ENCODE measurements at places on chromosomes 7 and 10. TPM values are rescaled to one million over a fixed set of nuclear protein-coding genes. Genes with fewer than 3 reads are reported as not detected.

The ASZ1 gene
- total RNA-seq, result not detected

DNA sequence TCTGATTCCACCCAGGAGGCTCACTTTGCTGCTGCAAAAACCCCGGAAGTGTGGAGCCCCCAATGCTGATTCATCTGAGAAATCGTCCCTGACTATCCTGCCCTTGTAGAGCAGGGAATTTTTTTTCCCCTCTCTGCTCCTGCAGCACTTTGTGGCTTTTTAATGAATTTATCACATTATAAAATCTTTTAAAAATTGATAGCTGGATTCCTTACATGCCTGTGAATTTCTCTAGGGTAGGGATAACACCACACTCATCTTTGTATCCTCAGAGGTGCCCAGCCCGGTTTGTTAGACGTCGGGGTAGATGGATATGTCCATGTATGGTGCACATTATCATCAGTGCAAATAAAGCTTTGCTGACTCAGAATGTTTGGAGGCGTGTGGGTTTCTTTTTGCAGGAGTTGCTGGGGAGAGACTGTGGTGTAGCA, 185.7 kb downstream of the STK31 start:
- no peak for DNase-seq
- H3K27me3 ChIP-seq, result peaks cover 15% of the 10 kb centered on the region
- peaks cover 30% of the 10 kb centered on the region for H3K4me1 ChIP-seq
- H3K36me3 ChIP-seq, result no peaks in the 10 kb centered on the region
- H3K4me3 ChIP-seq, result no peak overlapping the region

GRCh38 chr7:81638198-81638597, 131.6 kb downstream of the HGF start:
- H3K27ac ChIP-seq, result no peak overlapping the region
- H3K27me3 ChIP-seq, result no peaks in the 10 kb centered on the region
- no peak overlapping the region for H3K4me3 ChIP-seq
- no peak for DNase-seq

GRCh38 chr7:70556761-70557160, 575.2 kb upstream of the GALNT17 start:
- no peaks in the 10 kb centered on the region for H3K36me3 ChIP-seq
- no peaks in the 10 kb centered on the region for H3K4me1 ChIP-seq
- DNase-seq, result no peak
- H3K4me3 ChIP-seq, result no peak overlapping the region
- H3K27me3 ChIP-seq, result peaks cover 2% of the 10 kb centered on the region

The IFIT5 gene
- 39.6 TPM for total RNA-seq

GRCh38 chr7:79979437-79979836, 155.2 kb upstream of the GNAI1 start:
- H3K4me3 ChIP-seq, result no peak overlapping the region
- no peak overlapping the region for H3K27ac ChIP-seq
- peaks cover 7% of the 10 kb centered on the region for H3K4me1 ChIP-seq

- DNase-seq, result no peak
- no peak overlapping the region for H3K27ac ChIP-seq
- H3K27me3 ChIP-seq, result no peaks in the 10 kb centered on the region
Observed at GRCh38 chr10:5532618-5533097, 7.9 kb downstream of the CALML3 start.

DNA sequence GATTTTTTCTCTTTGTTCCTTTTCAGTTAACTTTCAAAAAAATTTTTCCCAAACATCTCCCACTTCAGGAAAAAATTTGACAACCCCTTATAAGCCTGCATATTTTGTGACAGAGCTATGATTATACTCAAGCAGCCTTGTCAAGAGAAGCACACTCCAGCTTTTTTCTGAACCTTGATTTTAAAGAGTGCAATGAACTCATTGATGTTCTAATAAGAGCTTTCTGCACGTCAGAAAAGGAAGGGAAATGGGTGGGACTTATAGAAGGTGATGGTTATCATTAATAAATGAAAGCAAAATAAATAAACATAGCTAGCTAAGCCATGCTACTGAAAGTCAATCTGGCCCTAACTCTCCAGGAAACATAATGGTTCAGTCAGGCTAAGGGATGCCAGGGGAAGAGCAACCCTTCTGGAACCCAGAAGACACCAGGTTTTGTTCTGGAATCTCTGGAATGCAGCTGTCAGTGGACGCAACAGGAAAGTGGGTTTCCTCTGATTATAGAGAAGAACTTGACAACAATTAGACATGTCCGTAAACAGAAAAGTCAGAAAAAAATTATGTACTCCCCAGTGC, 76.1 kb downstream of the NHLRC2 start:
- no peak overlapping the region for H3K4me3 ChIP-seq
- H3K4me1 ChIP-seq, result no peaks in the 10 kb centered on the region
- H3K27me3 ChIP-seq, result peaks cover 12% of the 10 kb centered on the region
- no peak for DNase-seq
- no peak overlapping the region for H3K27ac ChIP-seq

The LIPK gene
- not detected for total RNA-seq

DNA sequence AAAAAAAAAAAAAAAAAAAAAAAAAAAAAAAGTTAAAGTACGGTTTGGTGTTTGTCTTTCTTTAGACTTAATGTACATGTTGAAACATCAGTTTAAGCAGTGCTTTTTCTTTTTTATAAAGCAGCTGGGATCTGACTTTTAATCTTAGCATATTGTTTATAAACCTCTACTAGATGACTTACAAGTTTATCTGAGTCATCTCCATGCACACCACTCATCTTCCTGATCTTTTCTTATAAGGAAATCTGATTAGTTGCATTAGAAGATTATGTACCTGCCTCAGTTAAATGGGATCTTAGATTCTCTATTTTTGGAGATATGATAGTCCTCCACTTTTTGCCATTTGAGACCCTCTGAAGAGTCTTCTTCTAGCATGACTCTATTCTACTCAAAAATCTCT, 391.9 kb upstream of the LRGUK start:
- H3K27ac ChIP-seq, result no peak overlapping the region
- no peak overlapping the region for H3K4me3 ChIP-seq
- no peak for DNase-seq

DNA sequence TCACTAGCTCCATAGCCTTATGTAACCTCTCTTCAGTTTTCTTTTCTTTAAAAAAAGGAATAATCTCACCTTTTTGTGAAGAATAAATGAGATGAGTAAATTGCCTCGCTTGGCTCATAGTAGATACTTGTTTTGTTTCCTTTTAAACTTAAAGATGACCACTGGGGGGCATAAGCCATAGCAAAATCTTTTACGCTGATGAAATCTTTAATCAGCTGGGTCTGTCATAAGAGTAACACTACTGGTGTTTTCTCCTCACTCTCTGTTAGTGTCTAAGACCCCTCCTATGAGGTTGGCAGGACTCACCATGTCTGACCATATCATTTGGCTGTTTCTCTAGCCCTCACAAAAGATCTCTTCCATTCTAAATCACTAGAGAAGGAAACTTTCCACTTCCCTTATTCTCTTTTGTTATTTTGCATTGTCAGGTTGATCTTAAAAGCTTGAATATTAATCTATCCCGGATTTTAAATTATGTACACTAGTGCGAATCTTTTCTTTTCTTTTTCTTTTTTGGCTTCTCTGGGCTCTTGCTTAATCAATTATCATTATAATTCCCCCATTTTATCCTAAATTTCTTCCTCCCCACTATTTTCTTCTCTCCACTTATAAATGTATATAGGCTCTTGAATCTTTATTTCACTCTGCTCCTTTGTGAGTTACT, 12.5 kb downstream of the STAG3 start:
- no peaks in the 10 kb centered on the region for H3K27me3 ChIP-seq
- peaks cover 50% of the 10 kb centered on the region for H3K4me1 ChIP-seq
- peaks cover 13% of the 10 kb centered on the region for H3K36me3 ChIP-seq
- DNase-seq, result peak; percentile 43
- H3K4me3 ChIP-seq, result no peak overlapping the region

GRCh38 chr7:2530071-2530987, 10.8 kb downstream of the LFNG start:
- peaks cover 34% of the 10 kb centered on the region for H3K36me3 ChIP-seq
- H3K4me1 ChIP-seq, result peaks cover 60% of the 10 kb centered on the region
- H3K4me3 ChIP-seq, result peak overlapping the region; percentile 73
- H3K27me3 ChIP-seq, result no peaks in the 10 kb centered on the region
- peak; percentile 83 for DNase-seq
- H3K27ac ChIP-seq, result peak overlapping the region; percentile 88

GRCh38 chr10:24446739-24447138, 237.8 kb downstream of the KIAA1217 start:
- no peak overlapping the region for H3K4me3 ChIP-seq
- no peaks in the 10 kb centered on the region for H3K36me3 ChIP-seq
- peaks cover 7% of the 10 kb centered on the region for H3K27me3 ChIP-seq
- no peak overlapping the region for H3K27ac ChIP-seq
- DNase-seq, result no peak

The BNIP3 gene
- total RNA-seq, result 62.2 TPM

DNA sequence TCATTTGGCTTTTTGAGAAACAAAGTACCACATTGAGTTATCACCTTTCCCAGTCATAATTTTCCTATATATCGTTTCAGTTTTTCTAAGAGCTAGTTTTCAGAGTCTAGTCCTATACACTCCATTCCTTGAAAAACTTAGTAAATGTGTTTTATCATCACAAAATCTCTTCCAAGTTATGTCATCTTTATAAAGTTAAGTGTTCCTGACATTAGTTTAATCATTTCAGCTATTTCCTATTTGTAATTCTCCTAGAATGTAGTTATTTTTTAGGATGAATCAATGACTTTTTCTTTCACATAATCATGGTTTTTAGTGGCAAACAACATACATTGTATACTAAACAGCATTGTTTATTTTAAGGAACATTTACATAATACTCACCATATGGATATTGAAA, 191.7 kb upstream of the BET1 start:
- H3K4me3 ChIP-seq, result no peak overlapping the region
- no peaks in the 10 kb centered on the region for H3K36me3 ChIP-seq

DNA sequence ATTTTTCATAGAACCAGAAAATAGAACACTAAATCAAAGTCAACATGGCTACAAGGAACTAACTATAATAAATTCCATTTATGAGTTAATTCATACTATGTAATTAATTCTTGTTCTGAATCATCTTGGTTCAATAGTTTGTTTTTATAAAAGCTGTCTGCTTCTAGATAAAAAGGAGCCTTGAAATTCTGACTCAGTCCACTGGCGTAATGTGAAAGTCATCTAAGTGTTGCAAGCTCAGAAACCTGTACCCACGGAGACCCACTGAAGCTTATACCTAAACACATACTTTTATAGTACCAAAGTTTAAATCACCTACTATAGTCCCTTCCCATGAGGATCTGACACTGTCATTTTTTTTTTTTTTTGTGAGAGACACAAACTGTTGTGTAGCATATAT, 489.4 kb downstream of the SEMA3D start:
- H3K4me3 ChIP-seq, result no peak overlapping the region
- no peak for DNase-seq
- H3K27me3 ChIP-seq, result no peaks in the 10 kb centered on the region
- H3K36me3 ChIP-seq, result no peaks in the 10 kb centered on the region
- H3K4me1 ChIP-seq, result no peaks in the 10 kb centered on the region

The BAG3 gene
- 27.6 TPM for total RNA-seq

GRCh38 chr7:117269417-117269816, 53.4 kb downstream of the WNT2 start:
- DNase-seq, result no peak
- no peaks in the 10 kb centered on the region for H3K36me3 ChIP-seq
- H3K4me3 ChIP-seq, result no peak overlapping the region
- no peaks in the 10 kb centered on the region for H3K4me1 ChIP-seq
- H3K27me3 ChIP-seq, result no peaks in the 10 kb centered on the region

DNA sequence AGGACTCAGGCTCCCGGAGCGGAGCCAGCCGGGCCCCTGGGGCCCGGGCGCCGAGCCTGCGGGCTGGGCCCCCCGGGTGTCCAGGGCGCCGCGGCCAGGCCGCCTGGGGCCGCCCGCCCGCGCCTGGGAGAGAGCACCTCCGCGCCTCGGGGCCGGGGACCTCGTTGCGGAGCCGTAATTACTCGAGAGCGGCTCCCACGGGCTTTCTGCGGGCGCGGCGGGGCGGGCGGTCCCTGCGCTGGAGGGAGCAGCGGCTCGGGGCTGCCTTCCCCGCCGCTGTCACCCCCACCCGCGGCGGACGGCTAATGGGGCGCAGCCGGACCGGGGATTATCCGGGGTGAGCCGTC, 1.5 kb downstream of the GNB2 start:
- no peak overlapping the region for H3K27ac ChIP-seq
- H3K36me3 ChIP-seq, result peaks cover 25% of the 10 kb centered on the region
- no peak for DNase-seq
- peaks cover 5% of the 10 kb centered on the region for H3K27me3 ChIP-seq

- no peaks in the 10 kb centered on the region for H3K4me1 ChIP-seq
- no peak for DNase-seq
- peaks cover 18% of the 10 kb centered on the region for H3K36me3 ChIP-seq
- H3K27ac ChIP-seq, result no peak overlapping the region
- no peak overlapping the region for H3K4me3 ChIP-seq
- H3K27me3 ChIP-seq, result no peaks in the 10 kb centered on the region
Observed at GRCh38 chr7:124909808-124910207, 19.8 kb downstream of the POT1 start.

DNA sequence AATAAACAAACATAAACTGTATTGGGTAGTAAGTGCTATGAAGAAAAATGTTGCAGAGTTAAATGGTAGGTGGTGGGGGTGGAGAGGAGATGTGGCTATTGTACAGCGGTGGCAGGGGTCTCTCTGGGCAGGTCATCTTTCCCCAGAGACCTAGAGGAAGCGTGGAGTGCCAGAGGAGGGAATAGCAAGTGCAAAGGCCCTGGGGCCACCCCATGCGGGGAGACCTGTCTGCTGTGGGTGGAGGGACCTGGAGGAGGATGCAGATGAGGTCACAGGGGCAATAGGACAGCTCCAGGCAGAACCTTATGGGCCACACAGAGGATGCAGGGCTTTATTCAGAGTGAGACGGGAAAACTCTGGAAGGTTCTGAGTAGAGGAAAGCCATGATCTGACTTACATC, 47.5 kb downstream of the DLG5 start:
- H3K27me3 ChIP-seq, result no peaks in the 10 kb centered on the region
- H3K4me1 ChIP-seq, result peaks cover 12% of the 10 kb centered on the region
- H3K27ac ChIP-seq, result no peak overlapping the region
- no peaks in the 10 kb centered on the region for H3K36me3 ChIP-seq

DNA sequence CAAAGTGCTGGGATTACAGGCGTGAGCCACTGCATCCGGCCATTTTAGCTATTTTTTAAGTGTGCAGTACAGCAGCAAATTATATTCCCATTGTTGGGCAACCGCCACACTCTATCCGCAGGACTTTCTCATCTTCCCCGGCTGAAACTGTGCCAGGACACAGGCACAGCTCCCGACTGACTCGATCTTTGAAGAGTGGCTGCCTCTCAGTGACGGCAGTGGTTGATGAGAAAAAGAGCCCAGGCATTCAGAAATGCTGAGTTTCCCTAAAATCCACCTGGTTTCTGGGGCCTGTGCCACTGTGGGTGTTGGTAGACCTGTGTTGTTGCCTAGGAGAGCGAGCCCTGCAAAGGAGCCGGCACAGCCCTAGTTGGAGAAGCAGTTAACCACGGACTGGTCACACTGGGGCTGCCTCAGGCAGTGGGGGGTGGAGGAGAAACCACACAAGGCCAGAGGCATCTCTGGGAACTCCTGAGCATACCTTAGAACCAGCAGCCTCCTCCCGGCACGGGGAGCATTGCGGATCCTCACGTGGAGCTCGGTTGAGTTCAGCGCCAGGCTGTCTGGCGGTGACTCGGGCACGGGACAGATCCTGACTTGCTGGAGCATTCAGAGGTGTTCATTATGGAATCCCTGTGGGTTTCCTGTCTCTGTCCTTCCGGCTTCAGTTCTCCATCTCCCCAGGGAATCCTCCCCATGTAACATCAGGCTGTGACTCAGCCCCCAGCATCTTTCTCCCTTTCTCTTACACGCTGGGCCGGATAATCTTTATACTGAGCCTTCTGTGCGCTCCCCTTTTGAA, 16.2 kb downstream of the PFKFB3 start:
- no peak overlapping the region for H3K4me3 ChIP-seq
- peaks cover 2% of the 10 kb centered on the region for H3K4me1 ChIP-seq
- peaks cover 60% of the 10 kb centered on the region for H3K36me3 ChIP-seq
- H3K27ac ChIP-seq, result peak overlapping the region; percentile 36

The TSPAN12 gene
- not detected for total RNA-seq

Data from activated CD4-positive, alpha-beta T cell treated with anti-CD3 and anti-CD28 coated beads, Interleukin-2, amount 10 ng/mL, durations not matched to agents 7 days and 5 days (primary cell).